ENCODE measurements at places on chromosomes 1 and 21. TPM values are rescaled to one million over a fixed set of nuclear protein-coding genes. Genes with fewer than 3 reads are reported as not detected.

TBX19 gene
- 0.12 TPM for total RNA-seq

LCE2A gene
- not detected for total RNA-seq

DNA sequence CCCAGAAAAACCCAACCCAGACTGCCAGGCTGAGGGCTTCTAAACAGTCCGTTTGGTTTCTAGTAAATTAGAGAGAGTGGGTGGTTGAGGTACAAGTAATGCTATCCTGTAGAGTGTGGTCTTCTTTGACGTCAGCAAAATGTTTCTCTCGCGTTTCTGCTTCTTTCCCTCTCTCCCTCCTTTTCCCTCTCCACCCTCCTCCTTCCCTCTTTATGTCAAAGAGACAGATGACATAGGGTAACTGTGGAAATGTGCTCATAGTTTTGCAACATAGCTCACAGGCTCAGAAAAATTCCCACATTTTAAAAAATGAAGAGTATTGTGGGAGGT lies 158.3 kb downstream of the TOMM20 start:
- no peaks in the 10 kb centered on the region for H3K36me3 ChIP-seq
- DNase-seq: no peak
- peak overlapping the region; percentile 94 for H3K27ac ChIP-seq

DNA sequence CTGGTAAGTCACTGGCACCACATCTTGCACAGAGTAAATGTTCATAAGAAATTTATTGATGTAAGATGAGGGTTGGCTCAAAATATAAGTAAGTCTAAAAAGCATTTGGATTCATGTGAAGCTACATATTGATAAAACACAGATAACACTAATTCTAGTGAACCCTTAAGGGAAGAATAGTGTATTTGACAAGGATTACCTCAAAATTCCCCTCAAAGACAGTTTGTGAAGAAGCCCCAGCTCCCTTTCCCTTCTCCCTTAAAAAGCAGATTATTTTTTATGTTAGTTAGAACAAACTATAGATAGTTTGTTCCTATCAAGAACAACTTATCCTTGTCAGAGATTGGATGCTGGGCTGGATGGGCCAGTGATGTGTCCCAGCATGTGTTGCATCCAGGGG lies 10.7 kb downstream of the FGGY start:
- H3K4me3 ChIP-seq: no peak overlapping the region
- no peak overlapping the region for H3K27ac ChIP-seq
- H3K36me3 ChIP-seq: no peaks in the 10 kb centered on the region
- no peak for DNase-seq

DNA sequence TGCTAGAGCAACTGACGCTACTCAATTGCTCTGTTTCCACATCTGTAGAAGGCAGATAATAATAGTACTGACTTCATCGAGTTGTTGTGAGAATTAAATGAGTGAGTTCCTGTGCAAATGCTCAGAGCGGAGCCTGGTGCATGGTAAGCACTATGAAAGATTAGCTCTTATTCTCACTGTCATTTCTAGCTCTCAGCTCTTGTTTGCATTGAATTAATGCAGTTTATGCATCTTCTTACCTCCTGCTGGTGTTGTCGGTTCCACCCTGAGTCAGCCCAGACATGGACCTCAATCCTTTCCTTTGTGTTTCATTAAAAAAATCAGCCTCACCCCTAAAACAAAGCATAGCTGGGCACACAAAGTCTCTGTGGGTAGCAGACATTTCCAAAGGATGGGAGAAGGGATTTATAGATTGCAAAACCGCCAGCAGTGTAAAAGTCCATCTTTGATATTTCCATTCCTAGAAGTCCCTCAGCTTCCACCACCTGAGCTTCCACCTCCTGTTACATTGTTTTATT lies 254.4 kb upstream of the CSF3R start:
- no peaks in the 10 kb centered on the region for H3K36me3 ChIP-seq
- no peak for DNase-seq
- peaks cover 15% of the 10 kb centered on the region for H3K27me3 ChIP-seq
- H3K27ac ChIP-seq: no peak overlapping the region

DNA sequence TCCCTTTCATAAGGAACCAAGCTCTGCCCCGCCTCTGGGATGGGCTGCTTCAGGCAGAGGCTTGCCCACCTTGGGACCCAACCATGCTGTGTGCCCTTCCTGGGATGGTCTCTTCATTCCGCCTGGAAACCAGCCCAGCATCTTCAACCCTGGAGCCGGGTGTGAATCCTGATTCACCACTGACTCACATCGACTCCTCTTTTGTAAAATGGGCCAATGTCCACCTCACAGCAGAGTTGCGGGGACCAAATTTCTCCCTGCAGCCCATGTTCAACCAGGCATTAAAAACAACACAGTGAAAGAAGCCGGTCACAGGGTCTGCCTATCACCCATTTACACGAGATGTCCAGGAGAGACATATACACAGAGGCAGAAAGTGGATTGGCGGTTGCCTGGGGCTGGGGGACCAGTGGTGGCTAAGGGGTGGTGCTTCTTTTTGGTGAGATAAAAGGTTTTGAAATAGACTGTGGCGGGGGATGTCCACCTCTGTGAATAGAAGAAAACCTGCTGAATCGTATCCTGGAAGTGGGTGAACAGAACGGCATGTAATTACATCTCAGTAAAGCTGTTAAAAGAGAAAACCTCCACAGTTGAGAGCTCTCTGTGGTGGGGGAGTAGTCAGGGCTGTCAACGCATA lies 6.9 kb upstream of the GPR153 start:
- no peak overlapping the region for H3K27ac ChIP-seq
- DNase-seq: no peak
- H3K4me3 ChIP-seq: no peak overlapping the region
- no peaks in the 10 kb centered on the region for H3K36me3 ChIP-seq
- peaks cover 3% of the 10 kb centered on the region for H3K27me3 ChIP-seq

GRCh38 chr21:27681841-27682240 lies 715.0 kb upstream of the ADAMTS5 start:
- no peaks in the 10 kb centered on the region for H3K4me1 ChIP-seq
- H3K4me3 ChIP-seq: no peak overlapping the region
- H3K27ac ChIP-seq: no peak overlapping the region
- H3K27me3 ChIP-seq: no peaks in the 10 kb centered on the region

- no peaks in the 10 kb centered on the region for H3K4me1 ChIP-seq
- H3K4me3 ChIP-seq: no peak overlapping the region
- no peak for DNase-seq
- H3K27me3 ChIP-seq: no peaks in the 10 kb centered on the region
Observed at GRCh38 chr1:214977110-214977509, 105.4 kb upstream of the KCNK2 start.

DNA sequence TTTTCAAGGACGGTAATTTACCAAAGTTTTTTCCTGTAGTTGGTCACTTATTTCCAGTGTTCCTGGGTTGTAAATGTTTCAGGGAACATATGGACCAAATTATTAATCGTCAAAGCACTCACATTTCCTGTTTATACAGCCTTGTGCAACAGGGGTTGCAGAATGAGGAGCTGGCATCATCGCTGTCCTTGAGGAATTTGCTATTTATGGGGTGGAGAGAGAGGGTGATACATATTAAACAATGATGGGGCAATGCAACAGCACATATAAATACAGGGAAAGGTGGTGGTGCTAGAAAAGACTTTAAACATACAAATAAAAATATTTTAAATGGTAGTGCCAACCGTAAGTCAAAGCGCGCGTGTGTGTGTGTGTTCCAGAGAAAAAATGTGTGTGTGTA lies 369.8 kb downstream of the NPHP4 start:
- H3K4me1 ChIP-seq: no peaks in the 10 kb centered on the region
- H3K36me3 ChIP-seq: no peaks in the 10 kb centered on the region
- DNase-seq: no peak
- no peak overlapping the region for H3K4me3 ChIP-seq
- H3K27ac ChIP-seq: no peak overlapping the region

- peaks cover 9% of the 10 kb centered on the region for H3K4me1 ChIP-seq
- no peak overlapping the region for H3K27ac ChIP-seq
- no peak for DNase-seq
- H3K36me3 ChIP-seq: no peaks in the 10 kb centered on the region
- peaks cover 17% of the 10 kb centered on the region for H3K27me3 ChIP-seq
Observed at GRCh38 chr1:51341876-51342496, 11.6 kb upstream of the TTC39A start.

DNA sequence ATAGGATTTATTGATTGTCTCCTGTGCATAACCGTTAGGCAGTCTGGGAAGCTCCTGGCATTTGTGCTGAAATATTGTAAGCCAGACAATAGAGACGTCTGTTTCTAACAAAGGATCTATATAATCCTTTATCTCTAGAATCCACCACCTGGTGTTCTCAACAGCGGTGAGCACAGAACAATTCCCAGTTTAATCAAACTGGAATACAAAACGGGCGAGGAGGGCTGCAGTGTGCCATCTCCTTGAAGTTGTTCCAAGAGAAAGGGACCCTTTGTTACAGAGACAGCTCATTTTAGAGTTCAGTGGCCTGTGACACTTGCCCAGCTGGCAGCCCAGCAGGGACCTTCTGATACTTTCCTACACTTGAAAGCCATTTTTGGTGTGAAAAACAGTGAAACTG lies 162.8 kb upstream of the IVNS1ABP start:
- no peaks in the 10 kb centered on the region for H3K27me3 ChIP-seq
- H3K27ac ChIP-seq: no peak overlapping the region
- H3K4me1 ChIP-seq: peaks cover 22% of the 10 kb centered on the region
- no peak for DNase-seq
- no peak overlapping the region for H3K4me3 ChIP-seq
- no peaks in the 10 kb centered on the region for H3K36me3 ChIP-seq

- H3K4me3 ChIP-seq: peak overlapping the region; percentile 3
- no peak for DNase-seq
- peaks cover 4% of the 10 kb centered on the region for H3K4me1 ChIP-seq
- H3K27me3 ChIP-seq: no peaks in the 10 kb centered on the region
- H3K27ac ChIP-seq: peak overlapping the region; percentile 24
Observed at GRCh38 chr1:87905651-87906050, 577.0 kb downstream of the LMO4 start.

GRCh38 chr1:231019711-231020110 lies 20.3 kb downstream of the FAM89A start:
- no peak for DNase-seq
- H3K27me3 ChIP-seq: no peaks in the 10 kb centered on the region
- H3K27ac ChIP-seq: no peak overlapping the region
- H3K4me3 ChIP-seq: no peak overlapping the region
- no peaks in the 10 kb centered on the region for H3K4me1 ChIP-seq
